Stimulated activated CD4-positive, alpha-beta T cell treated with anti-CD3 and anti-CD28 coated beads, Interleukin-2, amount 100 ng/mL, for 24 hours (primary cell): ENCODE measurements at places on chromosomes 5 and 9.

DNA sequence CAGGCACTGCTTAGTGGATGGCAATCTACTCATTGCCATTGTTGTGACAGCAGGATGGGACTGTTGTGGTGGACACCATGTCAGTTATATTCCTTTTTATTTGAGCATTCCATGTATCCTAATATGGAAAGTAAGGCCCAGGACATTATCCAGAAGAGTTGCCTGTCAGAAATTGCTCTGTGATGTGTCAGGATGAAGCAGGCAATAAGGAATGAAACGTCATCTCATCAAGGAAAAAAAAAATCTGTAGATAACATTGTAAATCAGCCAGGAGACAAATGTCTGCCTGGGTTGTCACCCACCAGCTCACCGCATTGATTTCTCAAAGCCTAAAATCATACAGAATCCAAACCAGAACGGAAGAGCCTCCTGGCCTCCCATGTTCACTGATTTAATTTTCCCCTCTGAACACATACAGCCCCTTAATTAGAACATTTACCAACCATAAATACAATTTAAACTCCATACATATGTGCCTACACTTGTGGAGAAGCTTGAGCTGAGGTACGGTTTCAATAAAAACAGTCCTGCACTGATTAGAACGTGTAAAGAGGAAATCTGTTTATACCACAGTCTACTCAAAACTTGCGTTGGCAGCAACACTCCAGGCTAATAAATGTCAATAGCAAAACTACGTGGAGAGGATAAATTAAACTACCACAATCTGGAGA lies 73.9 kb downstream of the FOXD1 start:
- no peak for DNase-seq

DNA sequence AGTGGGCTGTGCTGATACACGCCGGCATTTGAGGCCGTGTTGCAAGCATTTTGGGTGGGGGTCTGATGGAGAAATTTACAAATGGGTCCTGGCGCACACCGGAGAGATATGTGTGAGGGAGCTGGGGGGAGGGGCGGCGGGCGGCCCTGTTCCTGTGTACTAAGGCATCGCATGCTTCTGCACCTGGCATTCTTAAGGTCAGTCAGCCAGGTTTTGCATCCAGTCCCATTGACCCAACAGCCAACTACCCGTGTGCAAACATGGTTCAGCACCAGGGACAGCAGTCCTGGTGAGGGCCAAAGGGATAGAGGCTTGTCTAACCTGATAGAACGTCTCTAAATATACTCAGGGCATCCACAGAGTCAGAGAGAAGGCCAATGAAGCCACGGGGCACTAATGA lies 839 bp downstream of the GABRG2 start:
- DNase-seq: no peak

DNA sequence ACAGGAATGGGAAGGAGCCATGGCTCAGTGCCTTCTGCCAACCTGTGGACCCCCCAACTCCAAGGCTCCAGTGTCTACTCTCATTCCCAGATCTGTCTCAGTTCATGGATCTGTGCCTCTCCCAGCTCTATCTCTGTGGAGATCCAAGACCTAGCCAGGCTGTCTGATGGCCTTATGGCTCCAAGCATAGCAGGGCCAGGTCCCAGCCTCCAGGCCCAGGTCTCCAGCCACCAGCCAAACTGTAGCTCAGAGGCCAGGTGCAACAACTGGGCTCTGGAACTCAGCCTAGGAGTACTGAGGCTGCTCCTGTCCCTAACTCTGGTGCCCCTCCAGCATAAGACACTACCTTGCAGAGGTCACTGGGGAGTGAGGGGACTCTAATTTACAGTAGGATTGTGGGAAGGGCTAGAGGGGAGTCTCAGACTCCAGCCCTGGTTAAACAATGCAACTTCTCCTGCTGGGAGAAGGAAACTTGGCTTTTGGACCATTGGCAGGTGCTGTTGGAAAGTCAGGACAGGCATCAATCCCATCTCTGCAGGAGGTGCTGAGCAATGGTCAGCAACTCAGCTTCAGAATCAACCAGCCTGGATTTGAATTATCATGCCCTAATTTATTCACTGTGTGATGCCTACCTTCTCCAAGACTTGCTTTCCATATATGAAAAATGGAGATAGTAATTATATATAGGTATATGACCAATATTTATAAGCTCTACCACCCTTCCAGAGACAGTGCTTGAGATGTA lies 63.0 kb downstream of the PCDH1 start:
- no peak for DNase-seq

- DNase-seq: no peak
These were observed 92.5 kb downstream of the SNX24 start for GRCh38 chr5:122937914-122938313.

GRCh38 chr9:135694414-135694813 lies 4.9 kb downstream of the SOHLH1 start:
- DNase-seq: no peak

GRCh38 chr9:113992994-113993393 lies 85.1 kb downstream of the AMBP start:
- no peak for DNase-seq

GRCh38 chr9:123796094-123796493 lies 133.8 kb downstream of the DENND1A start:
- no peak for DNase-seq

- DNase-seq: no peak
These were observed 41.0 kb downstream of the RNF180 start for GRCh38 chr5:64206653-64207052.

DNA sequence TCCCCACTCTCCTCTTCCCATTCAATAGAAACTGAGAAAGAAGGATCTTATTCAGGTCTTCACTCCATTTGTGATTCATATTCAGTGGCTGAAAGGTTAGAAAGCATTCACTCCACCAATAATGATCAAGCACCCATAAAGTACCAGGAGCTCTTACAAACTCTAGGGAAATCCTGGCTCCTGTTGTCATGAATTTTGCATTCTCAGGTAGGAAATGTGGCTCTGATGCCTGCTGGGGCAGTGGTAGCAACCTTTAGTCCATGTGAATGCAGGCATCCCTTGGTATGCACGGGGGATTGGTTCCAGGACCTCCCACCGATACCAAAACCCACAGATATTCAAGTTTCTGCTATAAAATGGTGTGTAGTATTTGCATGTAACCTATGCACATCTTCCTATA lies 3.6 kb upstream of the RORB start:
- no peak for DNase-seq

DNA sequence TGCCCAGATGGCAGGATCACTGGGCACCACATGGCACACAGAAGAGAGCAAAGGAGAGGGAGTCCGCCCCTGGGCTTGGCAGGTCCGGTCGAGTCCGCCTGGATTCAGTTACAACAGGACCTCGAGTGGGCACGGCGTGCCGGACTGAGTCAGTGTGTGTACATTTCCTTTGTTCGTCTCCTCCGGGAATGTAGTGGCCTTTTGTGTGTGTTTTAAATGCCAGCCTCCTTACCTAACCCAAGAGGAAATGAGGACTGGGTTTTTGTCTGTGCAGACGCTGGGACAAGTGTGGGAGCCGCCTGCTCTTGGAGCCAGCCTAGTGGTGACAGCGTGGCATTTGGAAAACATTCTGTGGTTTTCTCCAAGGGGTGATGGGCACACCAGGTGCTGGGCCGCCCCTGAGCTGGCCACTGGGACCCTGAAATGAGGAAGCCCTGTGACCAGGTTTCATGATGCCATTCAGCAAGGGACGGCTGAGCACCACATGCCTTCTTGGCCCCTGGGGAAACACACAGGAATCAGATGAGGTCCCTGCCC lies 9.6 kb downstream of the NEK6 start:
- DNase-seq: no peak

DNA sequence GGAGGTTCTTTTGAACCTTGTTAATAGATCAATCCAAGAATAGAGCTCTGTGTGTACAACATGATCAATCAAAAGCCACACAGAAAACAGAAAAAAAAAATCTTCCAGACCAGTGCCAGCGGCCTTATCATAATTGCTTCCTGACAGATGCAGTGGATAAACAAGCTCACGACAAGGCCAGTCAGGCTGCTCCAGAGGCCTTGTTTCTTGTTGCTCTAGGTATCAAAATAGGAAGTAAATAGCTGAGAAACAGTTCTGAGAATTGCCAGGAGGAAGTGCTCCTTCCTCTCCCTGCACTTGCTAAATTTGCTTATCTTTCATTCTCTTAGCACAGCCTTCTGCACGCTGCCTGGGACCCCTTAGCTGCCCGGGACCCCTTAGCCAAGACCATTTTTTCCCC lies 199.0 kb upstream of the TARS1 start:
- DNase-seq: no peak

DNA sequence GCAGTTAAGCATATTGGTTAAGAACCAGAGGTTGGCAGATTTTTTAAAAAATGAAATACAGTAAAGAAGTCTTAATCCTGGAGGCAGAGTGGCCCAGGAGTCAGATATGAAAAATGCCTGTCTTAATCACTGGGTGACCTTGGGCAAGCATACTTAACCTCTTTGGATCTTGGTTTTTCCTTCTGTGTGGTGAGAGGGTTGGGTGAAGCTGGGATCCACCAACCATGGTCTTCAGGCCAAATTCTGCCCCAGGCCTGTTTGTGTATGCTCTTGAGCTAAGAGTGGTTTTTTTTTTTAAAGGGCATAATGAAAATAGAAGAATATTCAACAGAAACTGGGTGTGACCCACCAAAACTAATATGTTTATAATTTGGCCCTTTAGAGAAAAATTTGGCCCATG lies 20.0 kb upstream of the TEX48 start:
- no peak for DNase-seq

- DNase-seq: peak; percentile 2
These were observed at the start of gene BRINP1 for GRCh38 chr9:119368681-119369581. Gene BRINP1 (minus strand): TSS chr9:119369435. CDS start chr9:119313355, 56,080 bp downstream.

- DNase-seq: no peak
These were observed 86.4 kb downstream of the ADRB2 start for GRCh38 chr5:148912714-148913398.

DNA sequence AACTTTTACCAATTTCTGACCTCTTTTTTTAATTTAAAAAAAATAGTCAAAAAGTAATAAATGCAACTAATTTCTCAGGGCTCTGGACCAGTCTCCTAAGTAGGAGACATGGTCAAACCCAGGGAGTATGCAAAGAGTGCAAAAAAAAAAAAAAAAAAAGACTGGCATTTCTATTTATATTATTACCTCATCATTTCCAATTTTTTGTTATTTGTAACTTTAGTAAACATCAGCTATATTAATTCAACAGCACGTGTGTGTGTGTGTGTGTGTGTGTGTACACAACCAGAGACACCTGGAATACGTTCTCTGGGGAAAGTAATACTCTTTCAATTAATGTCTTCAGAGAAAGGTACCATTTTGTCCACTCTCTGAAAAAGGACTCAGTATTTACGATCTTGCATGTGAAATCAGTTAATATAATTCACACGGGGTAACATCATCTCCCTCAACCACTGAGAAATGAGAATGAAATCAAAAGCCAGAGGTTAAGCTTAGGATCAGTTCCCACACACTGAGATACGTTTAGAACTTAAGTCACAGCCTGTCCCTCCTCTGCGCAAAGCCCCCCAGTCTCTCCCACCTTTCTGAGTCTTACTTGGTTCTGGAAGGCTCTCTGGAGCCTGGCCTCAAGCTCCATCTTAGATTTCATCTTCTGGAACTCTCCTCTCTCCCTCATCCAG lies 21.9 kb downstream of the ZNF608 start:
- DNase-seq: no peak
